Eye (tissue), 1 donor: ENCODE measurements at places on chromosomes 1 and 21.
A peak's percentile ranks its signal among the peaks of the same experiment; 100 is the strongest.

- no peak for DNase-seq
These were observed 486 bp downstream of the NIPAL3 start for GRCh38 chr1:24415910-24416665.

DNA sequence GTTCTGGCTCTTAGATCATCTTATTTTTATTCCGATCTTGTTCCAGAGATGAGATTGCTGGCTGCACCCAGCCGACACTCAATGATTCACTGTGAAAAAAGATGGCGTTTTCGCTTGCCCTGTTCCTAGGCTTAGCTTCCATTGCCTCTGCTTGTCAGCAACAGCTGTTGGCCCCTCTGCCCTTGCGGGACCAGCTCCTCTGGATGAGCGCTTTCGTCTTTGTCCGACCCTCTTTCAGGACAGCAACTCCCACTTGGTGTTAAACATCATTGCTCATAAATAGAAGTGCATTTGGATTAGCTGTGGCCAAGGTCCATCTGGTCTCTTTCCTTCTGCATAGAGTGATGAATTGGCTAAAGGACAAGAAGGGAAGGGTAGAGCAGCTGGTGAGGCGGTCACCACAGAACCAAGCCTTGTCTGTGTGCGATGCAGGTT is 43.5 kb upstream of the SCCPDH start:
- peak; percentile 72 for DNase-seq

GRCh38 chr1:63983391-63984256 is 209.8 kb downstream of the ROR1 start:
- no peak for DNase-seq

GRCh38 chr1:83829106-83829505 is 169.8 kb downstream of the TTLL7 start:
- no peak for DNase-seq

DNA sequence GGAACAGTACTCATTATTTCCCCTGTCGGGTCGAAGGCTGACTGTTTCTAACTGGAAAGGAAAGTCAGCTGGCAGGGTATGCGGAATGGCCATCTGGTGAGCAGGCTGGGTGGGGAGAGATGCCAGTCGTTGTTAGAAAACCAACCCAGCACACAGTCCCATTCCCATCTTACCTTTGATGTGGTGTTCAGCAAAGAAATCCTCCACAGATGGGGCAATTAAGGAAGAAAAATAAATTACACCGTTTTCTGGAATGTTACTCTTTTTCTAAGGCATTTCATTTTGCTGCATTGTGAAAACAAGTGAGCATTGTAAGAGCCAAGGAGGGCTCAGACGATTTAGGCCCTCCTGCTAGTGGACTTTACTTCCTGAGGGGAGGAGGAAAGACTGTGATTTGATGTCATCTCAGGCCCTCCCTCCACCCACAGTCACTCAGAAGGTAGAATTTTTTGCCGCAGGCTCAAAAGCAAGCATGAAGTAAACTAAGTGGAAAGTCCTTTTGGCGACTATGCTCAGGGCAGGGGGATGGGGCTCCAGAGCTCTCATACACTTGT is at the start of gene SLC16A4:
Gene SLC16A4, minus strand, starts transcription at position 335 of the 554 bp plus-strand sequence. CDS start 1,703 bp downstream, outside the sequence.
- DNase-seq, result peak; percentile 68

GRCh38 chr1:160580221-160580812 is 1.0 kb upstream of the CD84 start:
- DNase-seq, result no peak
